ENCODE measurements at places on chromosomes 4 and X.
A peak's percentile ranks its signal among the peaks of the same experiment; 100 is the strongest.

- DNase-seq, result no peak
Measured at GRCh38 chr4:138243369-138243768, 1.2 kb upstream of the SLC7A11 start.

DNA sequence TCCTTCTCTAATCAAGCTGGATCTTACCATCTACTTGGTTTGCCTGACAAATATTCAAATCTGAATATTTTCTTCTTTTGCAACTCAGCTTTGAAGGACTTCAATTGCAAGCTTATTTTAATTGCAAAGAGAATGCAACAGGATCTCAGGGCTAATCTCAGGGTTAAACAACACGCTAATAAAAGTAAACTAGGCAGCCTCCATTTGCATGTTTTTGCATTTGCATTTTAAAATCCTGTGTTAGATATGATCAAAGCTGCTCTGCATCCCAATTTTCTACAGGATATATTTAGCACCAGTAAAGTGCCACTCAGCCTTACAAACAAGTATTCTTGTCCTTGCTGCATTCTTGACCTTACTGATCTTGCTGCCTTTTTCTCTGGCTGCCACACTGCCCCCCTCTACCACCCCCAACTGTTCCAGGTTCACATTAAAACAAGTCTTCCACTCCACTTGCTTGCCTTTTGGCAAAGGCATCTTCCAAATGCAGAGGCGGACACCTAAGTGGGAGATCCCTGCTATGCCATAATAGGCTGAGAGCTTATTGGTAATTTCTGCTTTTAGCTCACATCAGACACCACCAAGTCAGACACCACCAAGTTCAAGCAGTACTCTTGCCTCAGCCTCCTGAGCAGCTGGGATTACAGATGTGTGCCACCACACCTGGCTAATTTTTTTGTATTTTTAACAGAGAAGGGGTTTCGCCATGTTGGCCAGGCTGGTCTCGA lies 48.1 kb downstream of the GPRIN3 start:
- no peak for DNase-seq

- DNase-seq, result no peak
Measured at GRCh38 chr4:66376921-66377320, 706.6 kb upstream of the EPHA5 start.

- peak; percentile 8 for DNase-seq
Measured at GRCh38 chr4:175951794-175952193, 113.8 kb upstream of the WDR17 start.

GRCh38 chr4:82247629-82248028 lies 126.2 kb downstream of the HNRNPD start:
- no peak for DNase-seq

GRCh38 chr4:145438298-145438697 lies 43.4 kb upstream of the SMAD1 start:
- DNase-seq, result no peak

- DNase-seq, result no peak
Measured at GRCh38 chr4:4401036-4401435, 14.1 kb downstream of the NSG1 start.

GRCh38 chr4:39044956-39045826 lies 13.0 kb upstream of the TMEM156 start:
- peak; percentile 32 for DNase-seq

GRCh38 chr4:62448911-62449310 lies 1248.8 kb downstream of the ADGRL3 start:
- DNase-seq, result no peak

DNA sequence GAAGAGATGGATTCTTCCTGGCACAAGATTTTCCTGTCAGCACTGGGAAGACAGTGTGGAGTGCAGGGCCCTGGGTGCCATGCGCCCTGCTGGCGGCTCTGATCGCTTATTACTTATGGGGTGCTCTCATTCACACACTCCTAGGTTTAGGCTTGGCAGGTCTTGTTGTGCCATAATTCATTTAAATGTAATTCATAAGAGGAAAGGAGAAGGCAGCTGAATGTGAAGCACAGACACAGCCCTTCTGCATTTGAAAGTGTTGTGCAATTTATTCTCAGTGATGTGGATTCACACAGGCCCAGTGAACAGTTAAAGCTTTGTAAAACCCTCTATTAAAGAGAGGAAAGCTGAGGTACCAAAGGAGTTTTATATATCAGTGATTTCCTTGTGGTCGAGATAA lies 249.7 kb downstream of the C4orf33 start:
- DNase-seq, result no peak

- no peak for DNase-seq
Measured at GRCh38 chr4:1096841-1097240, 16.5 kb downstream of the RNF212 start.

DNA sequence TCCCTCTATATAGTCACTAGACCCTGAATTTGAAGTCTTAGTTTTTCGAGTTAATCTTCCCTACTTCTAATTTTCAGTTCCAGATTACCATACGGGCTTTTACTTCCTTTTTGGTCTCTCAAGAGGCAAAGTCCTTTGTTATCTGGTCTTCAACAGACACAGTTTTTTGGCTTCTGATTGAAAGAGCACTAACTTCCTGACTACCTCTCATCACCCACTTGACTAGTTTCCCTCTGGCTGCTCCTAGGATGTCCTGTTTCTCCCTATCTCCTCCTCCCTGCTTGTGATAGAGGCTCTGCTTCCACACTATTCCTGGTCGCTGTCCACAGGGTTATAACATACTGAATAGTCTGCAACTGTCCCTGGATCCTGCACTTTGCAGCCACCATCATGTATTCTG lies 16.7 kb upstream of the WDR44 start:
- DNase-seq, result no peak

DNA sequence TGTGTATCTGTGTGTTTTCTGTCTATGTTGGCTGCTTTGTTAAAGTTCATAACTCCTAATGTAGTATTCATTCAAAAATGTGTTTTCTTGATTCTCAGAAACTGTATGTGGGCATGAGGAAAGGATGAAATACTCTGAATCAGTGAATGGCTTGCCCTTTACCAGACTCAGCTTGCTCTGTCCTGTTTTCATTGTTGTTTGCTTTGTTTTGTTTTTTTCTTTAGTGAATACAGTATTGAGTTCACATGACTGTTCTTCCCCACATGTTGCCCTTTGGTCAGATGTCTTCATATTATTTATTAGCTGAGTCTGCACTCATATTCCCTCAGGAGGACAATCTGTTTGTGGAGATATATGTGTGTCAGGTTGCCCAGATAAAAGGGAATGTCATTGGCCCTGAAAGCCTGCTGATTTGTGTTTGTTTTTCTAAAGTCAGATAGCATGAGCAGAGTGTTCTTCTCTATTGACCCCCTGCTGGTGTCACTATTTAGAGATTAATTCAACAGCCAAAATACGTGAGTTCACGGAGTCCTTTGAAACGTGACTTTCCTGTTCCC lies 1184.4 kb downstream of the RPA4 start:
- DNase-seq, result no peak

GRCh38 chr4:6152869-6153705 lies 47.3 kb downstream of the JAKMIP1 start:
- DNase-seq, result no peak

- DNase-seq, result peak; percentile 57
Measured at GRCh38 chrX:136162827-136163570, 15.7 kb downstream of the FHL1 start.

DNA sequence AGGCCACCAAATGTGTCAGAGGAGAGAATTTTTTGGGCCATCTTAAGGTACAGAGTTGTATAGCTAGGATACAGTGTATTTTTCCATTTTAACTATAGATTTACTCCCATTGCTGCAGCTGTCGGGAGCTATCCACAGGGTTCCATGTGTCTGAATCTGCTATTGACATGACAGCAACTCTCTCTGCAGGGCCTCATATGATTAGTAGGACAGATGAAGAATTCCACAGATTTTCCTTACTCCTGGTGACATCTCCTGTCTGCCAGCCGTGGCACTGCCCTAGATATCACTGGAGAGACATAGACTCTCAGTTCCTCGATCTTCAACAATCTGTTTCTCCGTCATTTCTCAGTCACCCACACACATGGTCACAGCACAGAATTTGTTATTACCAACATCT lies 86.5 kb downstream of the SPCS3 start:
- DNase-seq, result no peak

DNA sequence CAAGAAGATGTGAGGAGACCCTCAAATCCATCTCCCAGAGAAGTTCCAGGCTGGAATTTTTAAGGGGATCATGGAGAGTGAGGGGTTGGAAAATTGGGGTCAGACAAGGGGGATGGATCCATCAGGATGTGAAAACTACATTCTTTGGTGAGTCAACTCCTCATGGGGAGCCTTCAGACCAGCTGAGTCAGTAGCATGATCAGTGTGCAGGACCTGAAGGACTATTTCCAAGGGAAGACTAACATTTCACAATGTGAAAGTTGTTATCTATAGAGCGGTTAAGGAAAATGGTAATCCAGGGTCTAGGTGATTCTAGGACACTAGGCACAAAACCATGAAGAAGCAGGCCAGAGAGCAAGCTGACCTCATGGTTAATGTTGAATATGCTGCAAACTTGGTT lies 38.6 kb upstream of the CEP135 start:
- DNase-seq, result peak; percentile 70

- DNase-seq, result no peak
Measured at GRCh38 chr4:104418286-104418685, 76.4 kb downstream of the CXXC4 start.

All from fibroblast of skin of right biceps (primary cell).